ENCODE measurements at places on chromosomes 11 and 22. TPM values are rescaled to one million over a fixed set of nuclear protein-coding genes. Genes with fewer than 3 reads are reported as not detected.

Gene CABP2
- total RNA-seq, result not detected

GRCh38 chr22:28600546-28601143 lies 79.0 kb downstream of the TTC28 start:
- no peak for DNase-seq

DNA sequence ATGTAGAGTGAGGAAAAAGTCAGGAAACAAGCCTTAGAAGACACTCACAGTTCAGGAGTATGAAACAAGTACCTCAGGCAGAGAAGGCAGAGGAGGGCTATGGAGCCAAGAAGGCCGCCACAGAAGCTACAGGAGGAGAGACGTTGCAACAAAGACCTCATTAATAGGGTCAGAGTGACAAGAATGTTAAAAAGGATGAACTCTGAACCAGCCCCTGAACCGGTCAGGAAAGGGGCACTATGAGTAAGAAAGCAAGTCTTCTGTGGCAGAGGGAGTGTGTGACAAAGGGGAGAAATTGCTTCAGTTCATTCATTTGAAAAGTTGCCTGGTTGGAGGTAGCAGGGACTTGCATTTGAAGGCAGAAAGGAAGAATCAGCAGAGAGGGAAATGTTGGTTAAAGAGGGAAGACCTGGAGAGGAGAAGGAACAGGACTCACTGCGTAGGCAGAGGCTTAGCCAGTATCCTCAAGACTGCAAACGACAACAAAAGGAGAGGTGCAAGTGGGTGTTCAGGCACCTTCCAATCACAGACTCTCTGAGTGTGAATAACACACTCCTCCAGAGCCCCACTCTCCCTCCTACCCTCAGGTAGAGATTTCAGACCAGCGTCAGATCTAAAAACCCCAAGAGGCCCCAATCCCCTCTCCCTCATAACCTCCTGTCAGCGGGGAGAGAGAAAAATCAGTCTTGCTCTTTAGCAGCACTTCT lies 15.4 kb downstream of the TAGLN start:
- DNase-seq, result no peak

Gene ART5
- not detected for total RNA-seq

Gene NTM
- total RNA-seq, result not detected

- no peak for DNase-seq
Measured at GRCh38 chr11:2991452-2992233, 486 bp downstream of the NAP1L4 start.

GRCh38 chr11:66426314-66426713 lies 5.5 kb downstream of the NPAS4 start:
- DNase-seq, result no peak

DNA sequence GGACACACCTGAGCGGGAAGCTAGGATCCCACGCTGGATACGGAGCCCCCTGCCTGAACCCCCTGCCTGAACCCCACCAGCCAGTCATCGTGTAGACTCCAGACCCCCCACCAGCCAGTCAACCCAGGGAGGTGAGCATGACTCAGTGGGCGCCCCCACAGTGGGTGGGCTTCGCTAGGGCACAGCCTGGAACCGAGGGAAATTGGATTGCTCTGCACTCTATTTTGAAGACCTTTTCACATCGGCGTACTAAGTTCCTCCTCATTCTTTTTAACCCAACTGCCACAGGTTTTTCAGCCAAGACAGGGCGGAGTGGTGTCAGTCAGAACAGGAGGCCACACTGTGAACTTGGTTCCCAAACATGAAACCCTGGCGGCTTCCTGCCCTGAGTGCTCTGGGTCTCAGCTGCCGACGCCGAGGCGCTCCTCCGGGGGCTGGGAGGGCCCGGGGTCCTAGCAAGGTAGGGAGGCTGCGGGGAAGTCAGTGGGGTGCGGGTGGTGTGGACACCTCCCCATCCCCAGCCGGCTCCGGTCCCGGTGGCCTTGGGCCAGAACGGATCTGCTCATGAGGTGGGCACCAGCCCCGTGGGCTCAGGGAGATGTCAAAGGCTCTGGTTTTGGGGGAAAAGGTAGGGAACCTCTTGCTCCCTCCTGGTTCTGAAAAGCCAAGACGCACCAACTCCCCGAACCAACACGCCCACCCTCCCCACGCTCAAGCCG lies 57.0 kb downstream of the BRD1 start:
- DNase-seq, result no peak

- DNase-seq, result no peak
Measured at GRCh38 chr11:70510571-70510970, 112.2 kb downstream of the CTTN start.

DNA sequence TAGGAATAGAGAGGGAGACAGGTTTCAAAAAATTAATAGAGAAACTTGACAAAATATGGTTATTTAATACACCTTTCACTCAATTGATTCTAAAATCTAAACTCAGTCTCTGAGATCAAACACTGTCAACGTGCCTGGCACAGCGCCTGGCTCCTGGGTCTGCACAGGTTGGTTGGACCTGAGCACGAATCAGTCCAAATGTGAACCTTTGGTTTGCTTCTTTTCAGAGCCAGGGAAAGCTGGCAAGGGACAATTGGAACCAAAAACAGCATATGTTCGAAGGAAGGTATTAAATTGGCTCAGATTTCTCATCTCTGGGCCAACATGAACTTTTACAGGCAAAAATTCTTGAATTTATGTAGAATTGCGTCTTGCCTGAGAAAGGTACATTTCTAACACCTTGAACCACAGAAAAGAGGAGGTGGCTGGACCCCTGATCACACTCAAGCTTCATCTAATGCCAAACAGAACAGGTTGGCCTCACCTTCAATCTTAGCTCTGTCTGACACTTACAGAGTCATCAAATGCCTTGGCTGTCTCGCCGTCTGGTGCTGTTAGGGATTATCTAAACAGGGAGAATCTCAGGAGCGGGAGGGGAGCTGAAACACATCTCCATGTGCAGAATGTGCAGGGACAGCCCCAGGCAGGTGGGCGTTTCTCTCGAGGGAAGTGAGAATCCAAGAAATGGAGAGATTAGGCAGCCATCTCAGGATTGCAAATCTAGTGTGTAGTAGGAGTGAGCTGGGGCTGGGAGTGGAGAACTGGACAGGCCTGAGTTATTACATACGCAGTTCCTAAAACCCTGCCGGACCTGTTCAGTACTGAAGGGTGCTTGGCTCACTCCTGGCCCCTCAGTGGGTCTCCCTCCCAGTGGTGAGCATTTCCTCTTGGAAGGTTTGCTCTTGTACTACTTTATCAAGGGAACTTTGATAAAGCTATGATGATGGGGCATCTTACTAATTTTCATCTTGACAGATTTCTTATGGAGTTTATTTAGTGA lies 442.2 kb upstream of the B3GAT1 start:
- no peak for DNase-seq

DNA sequence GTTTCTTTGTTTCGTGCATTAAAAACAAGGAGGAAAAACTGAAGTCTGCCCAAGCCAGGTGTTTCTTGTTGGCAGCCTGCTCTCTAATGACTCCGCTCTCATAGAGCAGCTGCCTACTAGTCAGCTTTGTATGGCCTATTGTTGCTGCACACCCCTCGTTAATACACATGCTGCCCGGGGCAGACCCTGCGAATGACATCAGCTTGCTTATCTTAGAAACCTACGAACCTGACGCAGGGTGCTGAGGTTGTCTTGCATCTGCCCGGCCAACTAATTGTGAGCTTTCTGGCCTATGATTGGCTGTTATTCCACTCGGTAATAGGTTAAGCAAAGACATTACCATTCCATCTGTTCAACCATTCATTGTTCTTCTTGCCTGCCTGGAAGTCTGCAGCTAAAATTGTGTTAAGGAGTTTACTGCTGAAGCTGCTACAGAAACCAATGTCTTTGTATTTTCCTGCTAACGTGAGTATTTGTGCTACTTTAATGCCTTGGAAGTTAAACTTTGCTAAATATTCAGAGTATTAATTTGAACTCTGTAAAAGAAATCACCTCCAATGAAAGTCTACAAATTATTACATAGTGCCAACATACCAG lies 37.5 kb downstream of the ZC3H12C start:
- DNase-seq, result no peak

GRCh38 chr11:44967930-44968496 lies 17.3 kb upstream of the TP53I11 start:
- no peak for DNase-seq

DNA sequence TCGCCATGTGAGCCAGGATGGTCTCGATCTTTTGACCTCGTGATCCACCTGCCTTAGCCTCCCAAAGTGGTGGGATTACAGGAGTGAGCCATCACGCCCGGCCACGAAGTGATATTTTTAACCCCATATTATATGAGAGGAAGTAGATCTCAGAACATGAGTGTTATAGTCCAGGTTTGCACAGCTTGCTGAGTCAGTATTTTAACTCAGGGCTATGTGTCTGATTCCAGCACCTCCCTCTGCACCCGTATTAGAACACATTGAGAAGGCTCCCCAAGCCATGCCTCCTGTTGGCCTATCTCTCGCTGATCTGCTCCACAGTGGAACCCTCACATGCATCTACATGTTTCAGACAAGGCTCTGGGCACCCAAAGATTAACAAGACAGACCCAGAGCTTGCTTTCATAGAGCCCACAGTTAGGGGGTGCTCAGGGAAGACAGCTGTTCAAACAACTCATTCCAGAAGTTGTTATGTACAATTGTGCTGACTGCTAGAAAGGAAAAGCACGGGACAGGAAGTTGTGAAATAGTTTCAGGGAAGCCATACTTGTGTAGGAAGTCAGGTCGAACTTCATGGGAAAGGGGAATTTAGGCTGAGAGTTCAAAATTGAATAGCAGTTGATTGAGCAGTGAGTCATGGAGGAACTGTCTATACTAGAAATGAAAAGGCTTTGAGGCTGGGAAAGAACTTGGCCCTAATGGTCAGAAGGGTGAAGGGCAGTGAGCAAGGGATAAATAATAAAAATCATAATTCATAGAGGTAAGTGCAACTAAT lies 49.3 kb upstream of the CLPB start:
- no peak for DNase-seq

DNA sequence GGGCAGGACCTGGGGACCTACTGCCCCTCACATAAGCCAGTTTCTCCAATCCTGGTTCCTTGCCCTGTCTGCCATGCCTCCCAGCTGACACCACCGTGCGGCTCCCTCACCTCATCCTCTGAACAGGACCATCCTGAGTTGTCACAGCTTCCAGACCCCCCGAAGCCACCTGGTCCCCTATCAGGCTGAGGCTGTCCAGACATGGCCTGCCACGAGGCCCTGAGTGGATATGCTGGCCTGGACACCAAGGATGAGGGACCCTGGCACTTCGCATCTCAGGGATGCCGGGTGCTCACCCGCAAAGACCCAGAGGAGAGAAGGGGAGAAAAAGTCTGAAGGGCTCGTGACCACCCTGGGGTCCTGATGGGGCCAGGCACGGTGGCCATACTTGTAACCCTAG lies 15.8 kb upstream of the CCDC188 start:
- no peak for DNase-seq

DNA sequence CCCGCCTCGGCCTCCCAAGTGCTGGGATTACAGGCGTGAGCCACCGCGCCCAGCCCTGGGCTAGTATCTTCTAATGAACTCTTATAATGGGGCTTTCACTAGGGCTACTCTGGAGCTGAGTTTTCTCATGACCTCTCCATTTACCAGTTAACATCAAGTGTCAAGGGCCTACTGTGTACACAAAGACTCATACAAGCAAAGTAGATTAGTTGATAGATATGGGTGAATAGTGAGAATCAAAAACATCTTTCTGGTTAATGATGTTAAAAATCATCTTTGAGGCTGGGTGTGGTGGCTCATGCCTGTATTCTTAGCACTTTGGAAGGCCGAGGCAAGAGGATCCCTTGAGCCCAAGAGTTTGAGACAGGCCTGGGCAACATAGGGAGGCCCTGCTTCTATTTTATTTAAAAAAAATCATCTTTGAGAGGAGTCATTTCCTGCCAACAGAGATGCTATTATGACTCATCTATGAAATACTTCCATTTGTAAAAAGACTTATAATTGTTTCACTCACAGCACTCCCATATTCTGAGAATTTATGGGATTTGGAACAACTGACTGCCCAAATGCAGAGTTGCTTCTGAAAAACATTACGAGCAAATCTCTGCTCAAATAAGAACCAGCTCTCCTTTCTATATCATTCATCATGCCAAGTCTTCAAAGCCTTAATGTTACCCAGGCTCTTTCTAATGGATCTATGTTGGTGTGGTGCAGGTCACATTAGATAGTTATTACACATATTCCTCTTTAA lies 57.0 kb downstream of the GDPD4 start:
- DNase-seq, result no peak

DNA sequence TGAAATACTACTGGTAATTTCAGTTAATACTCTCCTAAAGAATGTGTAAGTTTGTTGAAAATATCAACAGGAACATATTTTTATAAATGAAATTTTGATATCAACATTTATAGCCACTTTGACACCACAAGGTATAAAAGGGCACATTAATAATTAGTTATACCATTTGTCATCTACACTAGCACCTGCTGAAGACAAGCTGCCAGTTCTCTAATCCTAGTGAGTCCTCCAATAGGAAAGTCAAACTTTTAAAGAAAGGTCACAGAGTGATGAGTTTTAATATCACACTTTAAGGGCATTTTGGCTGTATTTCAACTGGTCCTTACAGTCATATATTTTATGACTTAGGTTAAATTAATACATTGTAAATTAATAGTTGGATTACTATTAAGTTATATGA lies 52.3 kb downstream of the APOL5 start:
- no peak for DNase-seq

GRCh38 chr11:36121054-36121453 lies 168.2 kb downstream of the COMMD9 start:
- no peak for DNase-seq

- DNase-seq, result no peak
Measured at GRCh38 chr11:70333261-70333660, 62.8 kb downstream of the PPFIA1 start.

Gene NFRKB
- 21.7 TPM for total RNA-seq

Gene MS4A8
- not detected for total RNA-seq

DNA sequence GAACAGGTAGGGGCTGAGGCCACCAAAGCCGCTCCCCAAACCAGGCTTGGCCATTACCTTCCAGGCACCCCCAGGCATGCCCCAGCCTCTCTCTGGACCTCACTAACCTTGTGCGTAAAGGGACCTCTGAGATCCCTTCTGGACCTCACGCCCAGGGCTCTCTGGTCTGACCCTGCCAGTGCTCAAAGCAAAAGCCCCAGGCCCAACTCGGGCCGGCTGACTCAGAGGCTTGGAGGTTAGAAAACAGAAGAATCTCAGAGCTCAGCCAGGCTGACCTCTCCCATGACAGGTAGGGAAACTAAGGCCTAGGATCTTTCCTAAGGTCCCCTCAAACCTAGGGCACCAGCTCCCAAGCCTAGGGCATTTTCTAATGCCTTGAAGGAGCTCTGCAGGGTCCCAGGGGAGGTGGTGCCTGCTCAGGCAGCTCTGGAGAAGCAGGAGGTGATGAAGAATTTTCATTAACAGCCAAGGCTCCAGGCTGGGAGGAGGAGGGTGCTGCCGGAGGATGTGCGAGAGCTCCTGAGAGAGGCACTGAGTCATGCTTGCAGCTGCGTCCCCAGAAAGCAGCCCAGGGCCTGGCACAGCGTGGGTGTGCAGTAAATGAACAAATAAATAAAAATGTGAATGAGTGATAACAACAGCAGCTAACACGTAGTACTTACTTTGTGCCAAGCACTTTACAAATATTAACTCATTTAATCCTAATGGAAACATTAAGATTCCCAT lies 25.6 kb downstream of the ARRB1 start:
- no peak for DNase-seq

GRCh38 chr22:22520020-22520656 lies at the start of gene ZNF280A:
Gene ZNF280A, minus strand, starts transcription at chr22:22520270. Its CDS starts 4,640 bp downstream, at chr22:22515630.
- no peak for DNase-seq

Gene MPZL2
- total RNA-seq, result 3.2 TPM

- no peak for DNase-seq
Measured at GRCh38 chr11:33040033-33040861, 875 bp downstream of the TCP11L1 start.

- no peak for DNase-seq
Measured at GRCh38 chr11:64489831-64490441, 101.1 kb upstream of the SLC22A12 start.

GRCh38 chr11:108985236-108985944 lies 320.5 kb downstream of the DDX10 start:
- DNase-seq, result no peak

Data from GM12878 (cell line).